ENCODE measurements at places on chromosomes 3 and 15.

DNA sequence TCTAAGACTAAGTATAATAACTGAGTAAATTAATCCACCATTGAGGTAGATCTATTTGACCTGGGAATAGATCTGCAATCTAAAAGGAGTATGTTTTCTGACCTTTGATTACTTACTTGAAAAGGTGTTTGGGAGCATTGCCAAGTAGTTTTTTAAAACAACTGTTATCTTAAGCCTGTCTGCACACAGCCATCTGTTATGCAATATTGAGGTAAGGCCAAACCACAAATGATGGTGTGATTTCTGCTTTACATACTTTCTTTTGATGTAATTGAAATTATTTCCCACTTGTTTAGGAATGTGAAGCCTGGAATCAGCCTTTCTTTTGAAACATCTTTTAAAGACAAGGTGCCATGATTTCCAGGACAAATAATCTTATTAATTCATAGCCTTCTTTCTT, 274.0 kb downstream of the BBX start:
- DNase-seq: no peak

- DNase-seq: no peak
These were observed 203.3 kb downstream of the MBNL1 start for GRCh38 chr3:152471814-152472671.

GRCh38 chr3:88362428-88362827, 212.7 kb downstream of the C3orf38 start:
- no peak for DNase-seq

DNA sequence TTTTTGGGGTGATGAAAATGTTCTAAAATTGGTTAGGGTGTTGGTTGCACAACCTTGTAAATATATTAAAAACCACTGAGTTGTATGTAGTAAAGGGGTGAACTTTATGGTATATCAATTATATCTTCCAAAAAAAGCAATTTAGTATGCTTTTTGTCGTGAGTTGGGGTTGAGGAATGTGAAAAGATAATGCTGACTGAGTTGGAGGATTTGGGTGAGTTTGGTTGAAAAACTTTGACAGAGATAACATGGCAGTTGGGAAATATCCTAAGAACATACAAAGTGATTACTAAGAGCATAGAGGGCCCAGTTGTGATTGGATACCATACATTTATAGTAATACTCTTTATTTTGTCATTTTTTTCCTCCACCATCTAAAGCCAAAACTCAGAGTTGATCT, 33.6 kb downstream of the HMG20A start:
- DNase-seq: no peak

DNA sequence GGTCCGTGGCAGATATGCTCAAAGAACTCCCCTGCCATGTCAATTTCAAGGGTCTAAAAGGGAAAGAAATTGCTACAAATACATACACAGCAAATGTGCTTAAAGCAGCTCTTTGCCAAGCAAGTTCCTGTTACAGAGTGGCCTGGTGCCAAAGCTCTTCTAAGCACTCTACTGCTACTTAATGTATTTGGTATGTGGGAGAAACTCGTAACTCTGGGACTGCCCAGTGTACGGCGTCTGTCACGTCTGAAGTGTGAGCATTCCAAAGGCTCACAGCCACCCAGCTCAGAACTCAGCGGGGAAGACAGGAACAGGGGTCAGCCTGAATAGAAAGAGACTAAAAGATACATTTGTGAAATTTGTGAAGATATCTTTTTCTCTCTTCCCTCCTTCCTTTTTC, 54.6 kb downstream of the RBMS3 start:
- DNase-seq: peak; percentile 68

DNA sequence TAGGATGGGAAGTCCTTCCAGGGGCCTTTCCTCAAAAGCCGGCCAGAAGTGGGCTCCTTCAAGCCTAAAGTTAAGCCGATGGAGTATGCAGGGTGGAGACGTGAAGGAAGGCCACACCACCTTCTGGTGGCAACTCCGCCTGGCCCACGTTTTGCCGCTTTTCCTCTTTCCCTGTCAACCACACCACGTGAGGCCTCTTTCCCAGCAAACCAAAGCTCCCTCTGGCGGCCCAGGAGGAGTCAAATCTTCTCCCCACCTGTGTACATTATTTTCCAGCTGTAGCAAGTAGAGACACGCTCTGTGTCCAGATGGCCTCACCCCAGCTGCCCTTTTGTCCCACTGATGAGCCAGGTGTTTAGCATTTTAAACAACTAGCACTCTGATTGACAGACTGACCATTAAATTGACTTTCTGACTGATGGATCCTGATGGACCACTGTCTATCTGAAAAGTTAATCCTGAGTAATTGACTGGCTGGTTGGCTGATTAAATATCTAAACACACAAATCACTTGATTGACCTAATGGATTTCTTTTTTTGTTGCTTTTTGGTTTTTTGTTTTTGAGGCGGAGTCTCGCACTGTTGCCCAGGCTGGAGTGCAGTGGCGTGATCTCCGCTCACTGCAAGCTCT, 59.6 kb upstream of the ZBTB38 start:
- no peak for DNase-seq

DNA sequence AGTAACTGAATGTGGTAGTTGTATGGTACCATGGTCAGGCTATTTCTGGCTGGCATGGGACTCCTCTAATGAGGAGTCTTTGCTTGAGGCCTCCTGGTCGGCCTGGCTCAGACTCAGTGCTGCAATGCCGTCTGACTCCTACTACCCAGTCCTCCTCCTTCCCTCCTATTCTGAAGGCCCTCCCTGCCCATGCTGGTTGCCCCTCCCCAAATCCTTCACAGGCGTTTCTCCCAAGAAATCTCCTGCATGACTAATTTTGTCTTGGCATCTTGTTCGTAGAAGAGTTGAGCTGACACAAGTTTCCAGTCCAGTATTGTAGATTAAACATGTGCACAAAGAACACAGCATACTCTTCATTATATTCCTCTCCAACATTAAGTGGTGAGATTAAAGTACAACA, 115.5 kb downstream of the NFKBIZ start:
- no peak for DNase-seq

DNA sequence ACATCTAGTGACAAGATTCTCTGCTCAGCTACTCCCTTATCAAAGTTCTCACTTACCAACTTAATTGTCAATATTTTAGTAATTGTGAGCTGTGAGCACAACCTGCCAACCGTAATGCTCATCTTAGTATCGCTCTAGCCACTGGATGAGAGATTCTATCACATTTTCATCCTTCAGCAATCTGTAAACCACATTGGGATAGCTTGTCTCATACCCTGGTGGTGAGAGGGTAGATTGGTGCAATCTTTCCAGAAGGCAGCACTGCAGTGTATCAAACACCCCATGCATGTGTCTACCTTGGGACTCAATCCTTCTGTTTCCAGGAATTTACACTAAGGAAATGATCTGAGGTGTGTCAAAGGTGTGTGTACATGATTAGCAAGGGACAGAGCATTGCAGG, 18.9 kb upstream of the ATP8B4 start:
- DNase-seq: no peak

- DNase-seq: no peak
These were observed 393.7 kb downstream of the LSAMP start for GRCh38 chr3:116051586-116051985.

GRCh38 chr3:126118591-126118990, 34.7 kb upstream of the SLC41A3 start:
- no peak for DNase-seq

DNA sequence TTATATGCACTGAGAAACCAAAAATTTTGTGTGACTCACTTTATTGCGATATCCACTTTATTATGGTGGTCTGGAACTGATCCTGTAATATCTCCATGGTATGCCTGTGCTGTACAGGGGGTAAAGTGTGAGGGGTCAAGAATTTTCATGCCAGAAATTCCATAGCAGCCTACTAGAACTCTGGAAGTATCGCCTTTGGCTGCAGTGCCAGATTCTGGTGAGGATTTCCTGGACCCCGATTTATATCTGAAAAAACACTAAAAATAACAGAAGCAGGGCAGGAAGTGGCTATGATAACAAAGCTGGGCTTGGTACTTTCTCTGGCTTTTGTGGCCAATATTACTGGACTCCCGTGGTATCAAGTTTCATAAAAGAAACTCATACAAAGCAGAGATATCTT, 36.4 kb downstream of the CCDC80 start:
- DNase-seq: no peak

DNA sequence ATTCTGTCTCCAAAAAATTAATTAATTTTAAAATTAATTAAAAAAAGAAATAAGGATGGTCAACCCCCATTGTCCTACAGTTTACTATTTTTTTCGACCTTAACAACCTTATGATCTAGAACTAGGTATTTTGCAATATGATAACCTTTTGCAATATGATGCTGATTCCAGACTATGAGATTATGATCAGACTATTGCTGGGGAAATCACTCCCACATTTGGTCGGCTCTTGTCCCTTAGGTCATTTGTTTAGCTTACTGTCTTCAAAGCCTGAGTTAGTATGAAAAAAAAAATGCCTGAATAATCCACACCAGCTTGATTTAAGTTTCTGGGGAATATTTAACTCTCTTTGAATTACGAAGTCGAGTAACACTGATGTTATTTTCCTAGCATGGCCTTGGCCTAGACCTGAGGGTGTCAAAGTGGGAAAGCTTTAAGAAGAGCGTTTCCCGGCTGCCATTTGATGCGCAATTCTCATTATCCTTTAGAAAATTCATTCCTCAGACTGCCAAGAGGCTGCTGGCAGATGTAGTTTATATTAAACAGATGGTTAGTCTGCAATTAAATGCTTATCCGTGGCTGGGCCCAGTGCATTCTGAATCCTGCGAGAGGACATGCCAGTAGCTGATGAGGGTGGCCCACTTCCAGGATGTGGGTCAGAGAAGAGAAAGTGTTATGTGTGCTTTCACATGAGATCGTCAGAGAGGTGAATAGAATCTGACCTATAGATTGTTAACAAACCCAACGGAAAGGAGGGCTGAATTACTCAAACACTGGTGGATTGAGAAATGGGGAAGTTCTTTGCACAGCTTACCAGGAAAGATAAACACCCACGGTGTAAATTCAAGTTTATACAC, 496.0 kb upstream of the THBS1 start:
- DNase-seq: no peak

DNA sequence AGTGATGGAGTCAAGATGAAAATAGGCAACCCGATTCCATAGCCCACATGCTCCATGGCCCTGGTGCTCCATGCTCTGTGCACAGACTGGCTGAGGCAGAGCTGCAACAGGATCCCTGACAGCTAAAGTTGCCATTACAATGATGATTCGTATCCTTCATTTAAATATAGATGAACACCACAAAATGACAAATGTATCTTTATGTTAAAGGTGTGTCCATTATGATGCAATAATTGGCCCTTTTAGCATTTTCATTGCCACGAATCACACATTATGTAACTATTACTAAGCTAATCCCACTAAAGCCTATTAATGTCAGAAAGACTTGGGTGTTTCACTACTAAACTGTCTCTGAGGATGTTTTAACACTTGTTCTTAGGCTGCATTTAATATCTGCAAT, 270.2 kb upstream of the THBS1 start:
- no peak for DNase-seq

DNA sequence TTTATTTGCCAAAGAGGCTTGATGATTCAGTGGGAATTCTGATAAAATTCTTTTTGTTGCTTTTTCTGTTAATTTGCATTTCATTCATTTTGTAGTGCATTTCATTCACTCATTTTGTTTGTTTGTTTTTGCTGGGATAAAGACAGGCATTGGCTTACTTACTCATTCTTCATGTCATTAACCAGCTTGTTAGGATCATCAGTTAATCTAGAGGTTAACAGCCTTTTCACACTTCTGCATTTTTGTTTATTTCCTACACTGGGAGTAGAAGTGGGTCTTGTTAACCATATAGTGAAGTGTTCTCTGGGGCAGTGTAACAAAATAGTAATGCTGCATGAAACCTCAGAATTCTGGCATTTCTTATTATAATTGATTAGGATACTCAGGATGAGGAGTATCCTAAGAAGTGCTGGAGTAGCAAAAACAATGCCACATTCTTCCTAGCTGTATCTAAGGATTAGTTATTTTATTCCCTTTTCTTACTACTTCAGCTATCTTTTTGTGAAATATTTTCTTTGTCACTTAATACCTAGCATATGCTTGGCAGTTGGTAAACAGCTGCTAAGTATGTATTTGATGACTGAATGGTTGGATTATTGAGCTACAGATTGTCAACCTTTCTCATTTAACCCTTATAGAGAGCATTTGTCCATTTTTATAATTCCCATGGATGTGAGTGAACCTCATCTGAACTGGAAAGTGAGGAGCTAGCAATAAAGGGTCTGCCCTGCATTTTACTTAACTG, 135.7 kb upstream of the LRRFIP2 start:
- no peak for DNase-seq
